ENCODE measurements at places on chromosomes 5 and 9.
A peak's percentile ranks its signal among the peaks of the same experiment; 100 is the strongest.

GRCh38 chr5:61200582-61201155 lies 38.4 kb upstream of the SMIM15 start:
- no peak for DNase-seq

- DNase-seq: no peak
Observed at GRCh38 chr9:85900504-85901201, 40.3 kb upstream of the NAA35 start.

DNA sequence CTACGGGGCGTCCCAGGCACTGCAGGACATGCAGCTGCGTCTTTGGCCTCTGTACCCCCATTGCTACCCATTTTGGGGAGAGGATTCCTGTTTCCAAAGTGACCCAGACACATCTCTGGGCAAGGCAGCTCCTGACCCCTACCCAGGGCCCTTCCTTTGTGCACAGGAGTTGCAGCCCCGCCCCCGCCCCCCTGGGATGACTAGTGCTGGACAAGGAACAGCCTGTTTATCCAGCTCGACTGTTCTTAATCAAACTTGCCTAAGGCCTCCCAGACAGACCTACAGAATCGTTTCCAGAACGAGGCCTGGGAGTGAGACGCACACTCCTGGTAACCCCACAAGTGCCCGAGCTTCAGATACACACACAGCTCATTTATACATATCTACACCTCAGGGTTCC lies 13.2 kb downstream of the DIPK1B start:
- no peak for DNase-seq

- DNase-seq: no peak
Observed at GRCh38 chr5:9654886-9655285, 24.7 kb upstream of the TAS2R1 start.

- no peak for DNase-seq
Observed at GRCh38 chr9:30065888-30066287, 2318.6 kb upstream of the ACO1 start.

DNA sequence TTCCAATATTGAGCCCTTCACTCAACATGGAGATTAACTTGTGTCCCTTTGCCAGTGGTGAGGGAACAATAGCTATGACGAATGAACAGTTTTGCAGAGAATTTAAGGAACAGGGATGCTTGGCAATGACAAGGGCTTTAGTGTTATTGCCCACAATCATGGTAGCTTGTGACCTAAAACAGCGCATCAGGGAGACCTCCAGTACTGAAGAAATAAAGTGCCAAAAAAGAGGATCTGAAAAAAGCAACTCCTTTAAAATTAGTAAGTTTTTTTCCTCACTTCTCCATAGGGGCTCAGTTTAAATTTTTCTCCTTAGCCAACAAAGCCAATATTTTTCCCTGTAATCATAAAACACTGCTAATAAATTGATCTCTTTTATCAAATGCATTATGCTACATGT lies 41.8 kb upstream of the PAM start:
- DNase-seq: no peak

- peak; percentile 34 for DNase-seq
Observed at GRCh38 chr9:88007291-88007650, 32.9 kb upstream of the CDK20 start.

Measured in stimulated activated CD4-positive, alpha-beta T cell treated with anti-CD3 and anti-CD28 coated beads, TNF-alpha, amount 100 ng/mL, for 24 hours (primary cell).